Stimulated activated memory B cell treated with anti-CD40 and anti-IgM and Interleukin-4, amounts not matched to agents 10 μg/mL and 1 μg/mL and 100 μg/mL, for 72 hours (primary cell): ENCODE measurements at places on chromosomes 6 and 20.

DNA sequence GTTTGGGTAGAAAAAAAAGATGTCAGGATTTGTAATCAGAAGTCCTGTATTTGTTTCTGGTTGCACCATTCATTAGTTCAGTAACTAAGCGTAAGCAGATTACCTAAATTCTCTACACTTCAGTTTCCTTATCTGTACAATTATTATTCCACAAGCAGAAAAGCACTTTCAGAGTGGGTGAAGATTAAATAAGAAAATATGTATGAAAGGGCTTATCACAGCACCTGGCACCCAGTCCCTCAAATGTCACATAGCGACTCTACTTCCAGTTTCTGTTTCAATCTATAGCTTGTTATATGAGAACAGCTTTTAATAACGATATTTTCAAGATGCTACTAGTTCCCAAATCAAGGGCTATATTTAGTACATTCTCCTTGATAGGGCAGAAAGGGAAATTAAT is 31.4 kb downstream of the RGS17 start:
- no peak for ATAC-seq

GRCh38 chr6:151387175-151387970 is 4.0 kb downstream of the ZBTB2 start:
- no peak for ATAC-seq

DNA sequence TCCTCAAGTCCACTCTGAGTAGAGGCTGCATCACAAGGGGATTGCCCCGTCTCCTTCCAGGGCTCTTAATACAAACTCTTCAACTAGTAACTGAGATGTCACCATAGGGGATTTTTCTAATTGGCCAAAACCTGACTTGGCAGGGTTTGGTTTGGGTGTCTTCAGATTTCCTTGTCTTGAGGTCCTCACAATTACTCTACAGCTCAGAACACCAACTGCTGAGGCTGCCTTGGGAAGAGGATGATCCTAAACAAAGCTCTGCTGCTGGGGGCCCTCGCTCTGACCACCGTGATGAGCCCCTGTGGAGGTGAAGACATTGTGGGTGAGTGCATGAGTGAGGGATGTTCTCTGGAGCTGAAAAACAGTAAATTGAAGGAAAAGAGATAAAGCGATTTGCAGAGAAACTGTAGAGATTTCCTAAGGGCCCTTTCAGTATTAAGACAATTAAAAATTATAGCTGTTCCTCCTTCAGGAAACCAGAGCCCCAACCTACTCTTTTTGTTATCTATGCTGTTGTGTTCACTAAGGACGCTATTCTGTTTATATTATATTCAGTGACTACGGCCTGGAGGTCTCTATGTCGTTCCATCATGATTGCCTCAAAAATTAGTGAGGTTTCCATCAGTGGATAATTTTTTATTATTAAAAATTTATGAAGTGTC is at the start of gene HLA-DQA1:
Gene HLA-DQA1, plus strand, starts transcription at position 188 of the 662 bp plus-strand sequence. Its CDS starts 53 bp downstream, at position 241.
- peak; percentile 94 for ATAC-seq

GRCh38 chr6:90294989-90295853 is 1.4 kb downstream of the BACH2 start:
- ATAC-seq, result peak; percentile 71

DNA sequence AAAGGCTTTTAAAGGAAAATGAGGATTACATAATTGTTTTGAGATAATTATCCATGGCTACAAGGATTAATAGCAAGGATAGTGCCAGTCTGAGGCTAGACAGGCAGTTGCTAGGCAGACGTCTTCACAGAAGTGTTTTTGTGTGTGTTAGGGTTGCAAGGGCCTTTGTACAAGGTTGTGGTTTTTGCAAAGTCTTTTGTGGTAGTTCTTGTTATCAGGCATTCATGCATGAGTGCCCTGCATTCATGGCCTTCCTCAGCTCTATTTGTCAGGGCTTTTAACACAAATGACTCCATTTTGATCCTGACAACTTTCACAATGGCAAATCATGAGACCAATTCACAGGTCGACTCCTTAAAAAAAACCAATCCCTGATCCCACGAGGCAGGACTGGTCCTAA is 68.1 kb upstream of the TXNDC5 start:
- ATAC-seq, result peak; percentile 90

DNA sequence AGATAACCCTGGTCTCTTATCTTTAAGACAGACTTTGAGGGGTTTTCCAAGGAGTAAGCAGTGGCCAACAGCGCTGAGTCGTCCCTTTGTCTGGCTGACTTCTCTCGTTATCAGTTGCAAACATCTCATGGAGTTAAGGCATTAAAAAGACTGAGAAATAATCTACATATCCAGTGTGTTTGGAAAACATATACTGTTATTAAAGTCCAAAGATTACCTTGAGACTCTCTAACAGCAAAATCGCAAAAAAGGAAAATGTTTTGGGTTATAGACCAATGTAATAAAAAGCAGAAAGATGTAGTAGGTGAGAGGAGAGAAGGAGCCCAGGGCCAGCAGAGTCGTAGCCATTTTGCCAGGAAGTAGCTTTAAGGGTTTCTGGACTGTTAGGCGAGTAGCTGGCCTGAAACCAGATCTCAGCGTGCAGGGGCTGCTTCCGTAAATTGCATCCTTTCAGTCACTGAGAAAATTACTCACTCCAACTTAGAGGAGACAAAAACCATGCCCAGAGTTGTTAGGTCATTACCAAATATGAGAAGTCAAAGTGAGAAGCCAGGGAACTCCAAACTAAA is 24.6 kb downstream of the MYLK4 start:
- ATAC-seq, result peak; percentile 78

- no peak for ATAC-seq
Measured at GRCh38 chr20:56373942-56374341, 15.2 kb downstream of the FAM210B start.

DNA sequence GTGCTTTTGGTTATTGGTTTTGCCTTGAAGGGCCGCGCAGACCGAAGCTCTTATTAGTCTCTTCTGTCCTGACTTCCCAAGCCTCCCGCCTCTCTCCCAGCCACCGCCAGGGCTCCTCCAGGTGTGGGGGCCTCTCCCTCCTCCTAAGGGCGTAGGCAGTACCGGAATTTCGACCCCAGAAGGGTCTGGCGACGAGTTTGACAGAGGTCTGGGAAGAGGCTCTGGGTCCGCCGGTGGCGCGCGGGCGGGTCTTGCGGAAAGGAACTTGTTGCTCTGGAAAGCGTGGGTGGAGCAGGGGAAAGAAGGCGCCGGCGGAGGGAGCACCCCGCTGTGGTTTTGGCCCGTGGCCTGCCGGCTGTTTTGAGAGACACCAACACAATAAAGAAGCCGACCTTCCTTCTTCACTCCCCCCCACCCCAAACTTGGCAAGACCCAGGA is 1.8 kb downstream of the PCSK2 start:
- ATAC-seq, result no peak

DNA sequence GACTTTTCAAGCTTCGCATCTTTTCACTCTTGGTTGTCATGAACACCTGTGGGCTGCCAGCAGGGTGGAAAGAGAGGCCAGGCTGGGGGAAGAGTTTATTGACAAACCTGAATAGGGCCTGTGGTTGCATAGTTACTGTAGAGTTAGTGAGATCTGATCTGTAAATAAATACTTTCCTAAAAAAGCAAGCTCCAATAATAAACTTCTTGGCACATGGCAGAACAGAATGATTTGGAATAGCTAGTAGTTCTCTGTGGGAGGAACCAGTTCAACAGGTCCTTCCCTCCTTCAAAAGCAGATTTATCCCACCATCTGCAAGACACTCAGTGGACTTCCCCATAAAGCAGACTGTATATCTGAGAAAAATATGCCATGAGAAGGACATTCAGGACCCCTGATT is 445.0 kb downstream of the HACE1 start:
- no peak for ATAC-seq

DNA sequence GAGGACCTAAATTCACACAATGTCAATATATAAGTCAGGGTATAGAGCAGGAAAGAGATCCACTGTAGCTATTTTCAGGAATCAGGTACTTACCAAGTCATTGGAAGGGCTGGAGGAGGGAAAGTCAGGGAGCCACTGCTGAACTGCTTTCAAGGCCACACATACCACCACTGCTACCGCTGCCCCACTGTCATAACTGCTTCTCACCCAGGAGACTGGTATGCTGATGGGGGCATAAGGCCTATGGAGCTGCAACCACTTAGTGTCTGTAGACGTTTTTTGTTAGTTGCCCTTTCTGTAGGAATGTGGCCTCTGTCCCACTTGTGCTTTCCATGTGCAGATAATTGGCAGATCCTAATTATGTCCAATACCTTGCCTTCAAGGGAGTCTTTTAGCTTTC is 5.4 kb downstream of the SMAP1 start:
- ATAC-seq, result no peak

DNA sequence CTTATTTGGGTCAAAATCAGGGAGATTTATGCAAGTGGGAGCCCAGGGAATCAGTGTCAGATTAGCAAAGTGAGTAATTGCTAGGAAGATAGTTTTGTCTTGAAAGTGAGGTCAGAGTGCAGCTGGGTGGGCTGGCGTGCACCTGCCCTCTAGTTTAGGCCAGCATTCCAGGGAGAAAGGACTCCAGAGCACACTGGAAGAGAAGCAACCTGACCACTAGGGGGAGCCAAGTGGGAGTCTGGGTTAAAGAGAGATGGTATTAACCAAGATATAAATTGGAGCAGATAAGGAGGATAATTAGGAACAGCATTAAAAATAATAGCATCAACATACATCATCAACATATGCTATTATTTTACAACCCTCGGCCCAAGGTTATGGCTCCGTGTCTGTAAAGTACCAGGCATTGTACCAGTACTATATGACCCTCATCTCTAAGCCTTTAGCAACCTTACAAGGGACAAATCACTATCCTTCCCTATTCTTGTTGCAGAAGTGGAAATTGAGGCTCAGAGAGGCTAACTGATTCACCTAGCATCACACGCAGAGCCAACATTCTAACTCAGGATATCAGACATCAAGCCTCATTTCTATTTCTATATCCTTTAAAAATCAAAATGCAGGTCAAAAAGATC is 57.8 kb downstream of the SLC2A10 start:
- ATAC-seq, result no peak

- ATAC-seq, result no peak
Measured at GRCh38 chr6:91580635-91581034, 993.8 kb upstream of the MAP3K7 start.

- no peak for ATAC-seq
Measured at GRCh38 chr6:153044295-153044694, 41.8 kb upstream of the MTRF1L start.

GRCh38 chr20:5848711-5849505 is 98.7 kb downstream of the SHLD1 start:
- no peak for ATAC-seq

- no peak for ATAC-seq
Measured at GRCh38 chr6:125363824-125364165, 62.0 kb upstream of the HDDC2 start.

DNA sequence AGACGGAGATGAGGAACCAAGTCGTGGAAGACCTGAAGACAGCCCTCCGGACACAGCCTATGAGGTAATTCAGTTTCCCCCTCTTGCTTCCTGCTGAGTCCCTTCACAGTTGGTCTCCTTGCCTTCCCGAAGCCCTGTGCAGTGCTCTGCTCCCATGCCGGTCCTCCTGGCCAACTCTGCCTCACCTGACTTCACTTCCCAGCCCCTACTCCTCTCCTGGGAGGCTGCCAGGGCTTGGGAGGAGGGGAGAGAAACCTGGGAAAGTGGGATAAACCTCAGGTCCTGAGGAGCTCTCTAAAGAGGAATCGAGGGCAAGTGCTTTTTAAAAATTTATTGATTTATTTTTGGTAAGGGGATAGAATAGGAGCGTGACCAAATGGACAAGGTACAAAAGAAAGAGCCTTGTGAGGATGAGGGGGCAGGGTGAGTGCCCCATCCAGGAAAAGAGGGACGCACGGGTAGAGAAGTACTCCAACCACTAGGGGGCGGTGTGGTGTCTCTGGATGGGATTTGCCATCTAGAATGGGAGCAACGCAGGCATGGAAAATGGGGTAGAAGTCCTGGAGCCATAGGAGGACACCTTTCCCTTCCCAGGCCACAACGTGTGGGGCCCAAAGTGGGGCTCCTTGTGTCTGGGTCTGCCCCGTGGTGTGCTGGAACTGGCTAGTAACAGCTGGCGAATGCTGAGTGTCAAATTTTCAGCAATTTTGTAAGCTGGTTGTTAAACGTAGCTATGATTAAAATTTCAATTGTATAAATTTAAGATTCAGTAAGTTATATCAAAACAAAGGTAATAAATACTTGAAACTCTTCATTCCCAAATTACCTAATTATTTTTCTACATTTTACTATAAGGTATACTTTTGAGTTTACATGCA is 69.0 kb downstream of the MOCS1 start:
- ATAC-seq, result no peak

- ATAC-seq, result no peak
Measured at GRCh38 chr6:1022719-1023118, 289.2 kb upstream of the FOXQ1 start.

DNA sequence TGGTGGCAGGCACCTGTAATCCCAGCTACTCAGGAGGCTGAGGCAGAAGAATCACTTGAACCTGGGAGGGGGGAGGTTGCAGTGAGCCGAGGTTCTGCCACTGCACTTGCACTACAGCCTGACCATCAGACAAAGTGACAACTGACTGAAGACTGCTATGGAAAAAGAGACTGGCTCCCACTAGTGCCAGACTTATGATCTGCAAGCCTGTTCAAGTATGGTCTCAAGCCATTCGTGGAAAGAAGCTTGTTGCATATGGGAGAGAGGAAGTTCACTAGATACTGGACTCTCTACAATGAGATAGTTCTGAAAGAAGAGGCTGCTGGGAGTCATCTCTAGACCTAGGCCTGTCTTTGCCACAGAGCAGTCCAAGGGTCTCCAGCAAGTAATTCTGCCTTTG is 26.7 kb downstream of the MDN1 start:
- ATAC-seq, result peak; percentile 54
